ENCODE measurements at places on chromosomes 5 and 9.

GRCh38 chr5:39200081-39200480 lies 19.3 kb downstream of the FYB1 start:
- no peak for DNase-seq

- no peak for DNase-seq
These were observed 201.5 kb downstream of the C9orf50 start for GRCh38 chr9:129419382-129419899.

GRCh38 chr5:168974082-168974481 lies 326.9 kb downstream of the SLIT3 start:
- DNase-seq = no peak

- DNase-seq = peak; percentile 30
These were observed 4.5 kb downstream of the FANCC start for GRCh38 chr9:95313010-95313498.

GRCh38 chr5:126499853-126500342 lies 76.7 kb downstream of the GRAMD2B start:
- peak; percentile 41 for DNase-seq

DNA sequence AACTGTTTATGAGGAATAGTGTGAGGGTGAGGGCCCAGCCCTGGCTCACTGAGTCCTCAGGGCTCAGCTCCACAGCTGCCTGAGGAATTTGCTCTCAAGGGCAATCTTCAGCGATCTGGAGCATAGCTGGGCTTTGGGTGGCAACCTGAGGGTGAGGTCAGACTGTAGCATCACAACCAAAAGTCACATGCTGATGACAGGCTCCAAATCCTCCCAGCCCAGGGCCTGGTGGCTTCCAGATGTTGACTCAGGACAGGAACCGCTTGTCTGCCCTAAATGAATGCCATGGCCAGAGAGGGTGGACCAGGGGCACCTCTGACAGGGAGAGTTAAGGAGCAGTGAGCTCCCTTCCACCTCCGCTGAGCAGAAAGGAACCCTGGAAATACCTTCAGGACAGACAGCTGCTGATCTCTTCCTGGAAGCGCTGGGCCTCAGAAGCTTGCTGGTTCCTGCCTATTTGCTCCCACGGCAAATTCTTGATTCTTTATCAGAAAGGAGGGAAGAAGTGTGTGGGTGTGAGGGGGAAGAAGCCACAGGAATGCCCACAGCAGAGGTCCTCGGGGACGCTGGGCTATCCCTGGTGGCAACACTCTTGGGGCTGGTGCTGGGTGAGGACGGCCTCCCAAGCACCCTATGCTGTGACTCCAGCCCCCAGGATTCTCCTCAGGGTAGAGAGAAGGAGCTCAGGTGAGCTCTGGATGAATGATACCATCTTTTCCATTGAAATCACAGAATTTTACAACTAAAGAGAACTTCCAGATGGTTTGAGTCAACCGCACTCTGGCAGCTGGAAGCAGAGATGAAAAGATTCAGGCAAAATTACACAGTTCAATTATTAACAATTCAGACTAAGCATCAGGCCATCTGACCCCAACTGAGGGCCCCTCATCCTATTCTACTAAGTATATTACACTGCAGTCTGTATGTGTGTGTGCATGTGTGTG lies 13.8 kb upstream of the CTSL start:
- DNase-seq = no peak

GRCh38 chr9:70421272-70422180 lies 7.1 kb upstream of the KLF9 start:
- no peak for DNase-seq

DNA sequence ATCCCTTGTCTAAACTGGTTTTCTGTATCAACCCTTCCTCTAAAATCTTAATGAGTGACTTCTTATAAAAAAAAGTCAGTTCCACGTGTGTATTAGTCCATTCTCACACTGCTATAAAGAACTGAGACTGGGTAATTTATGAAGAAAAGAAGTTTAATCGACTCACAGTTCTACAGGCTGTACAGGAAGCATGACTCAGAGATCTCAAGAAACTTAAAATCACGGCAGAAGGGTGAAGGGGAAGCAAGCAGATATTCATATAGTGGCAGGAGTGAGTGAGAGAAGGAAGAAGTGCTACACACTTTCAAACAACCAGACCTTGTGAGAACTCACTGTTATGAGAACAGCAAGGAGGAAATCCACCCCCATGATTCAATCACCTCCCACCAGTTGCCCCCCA lies 307.8 kb upstream of the ARRDC3 start:
- no peak for DNase-seq

GRCh38 chr5:2912741-2913140 lies 161.3 kb upstream of the IRX2 start:
- DNase-seq = no peak

DNA sequence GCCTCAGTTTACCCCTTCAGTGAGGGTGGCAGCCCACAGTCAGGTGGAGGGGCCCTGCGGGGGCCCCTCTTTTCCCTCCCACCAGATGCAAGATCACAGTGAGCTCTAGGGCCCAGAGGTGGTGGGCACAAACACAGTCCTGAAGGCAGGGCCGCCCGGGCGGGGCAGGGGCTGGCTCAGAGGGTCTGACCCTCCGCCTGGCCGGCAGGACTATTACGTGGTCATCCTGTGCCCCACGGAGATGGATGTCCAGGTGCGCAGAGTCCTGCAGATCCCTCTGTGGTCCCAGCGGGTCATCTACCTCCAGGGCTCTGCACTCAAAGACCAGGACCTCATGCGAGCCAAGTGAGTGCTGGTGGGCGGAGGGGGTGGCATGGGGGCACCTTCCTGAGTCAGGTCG lies 63.4 kb downstream of the KCNT1 start:
- no peak for DNase-seq

- DNase-seq = peak; percentile 95
These were observed at the start of gene KCNT1 for GRCh38 chr9:135701959-135702721. TSS of gene KCNT1 (plus strand) at chr9:135702185. CDS start at chr9:135702259, 74 bp downstream.

GRCh38 chr5:35073160-35073559 lies 25.4 kb upstream of the AGXT2 start:
- DNase-seq = no peak

DNA sequence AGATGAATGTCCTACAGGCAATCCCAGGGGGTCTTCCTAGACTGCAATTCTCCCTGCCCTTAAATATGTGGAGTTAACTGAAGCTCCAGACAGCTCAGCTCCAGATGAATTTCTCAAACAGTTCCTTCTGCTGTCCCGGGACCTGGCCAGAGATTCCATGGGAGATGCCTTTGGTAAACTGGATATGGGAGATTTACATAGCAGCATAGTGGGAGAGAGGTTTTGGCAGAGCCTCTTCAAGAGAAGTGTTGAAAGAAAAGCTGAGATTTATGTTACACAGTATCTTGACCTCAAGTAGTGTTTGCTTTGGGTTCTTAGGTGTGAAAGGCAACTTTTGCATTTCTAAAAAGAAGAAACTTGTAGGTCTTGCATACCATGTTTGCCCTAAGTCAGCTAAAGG lies 364.9 kb downstream of the ARRDC3 start:
- DNase-seq = no peak

DNA sequence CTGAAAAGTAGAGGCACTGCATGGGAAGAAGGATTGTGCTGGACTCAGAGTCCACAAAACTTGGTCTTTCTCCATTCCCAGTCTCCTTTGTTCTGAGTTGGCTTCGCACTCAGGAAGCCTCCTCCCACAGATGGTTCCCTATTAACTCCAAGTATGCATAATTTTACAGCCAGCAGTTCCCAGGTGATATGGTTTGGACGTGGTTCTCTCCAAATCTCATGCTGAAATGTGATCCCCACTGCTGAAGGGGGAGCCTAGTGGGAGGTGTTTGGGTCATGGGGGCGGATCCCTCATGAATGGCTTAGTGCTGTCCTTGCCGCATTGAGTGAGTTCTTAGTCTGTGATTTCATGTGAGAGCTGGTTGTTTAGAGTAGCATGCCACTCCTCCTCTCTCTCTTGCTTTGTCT lies 86.6 kb downstream of the FEM1C start:
- no peak for DNase-seq

GRCh38 chr9:35861161-35861897 lies 8.9 kb downstream of the OR13J1 start:
- DNase-seq = no peak

- DNase-seq = no peak
These were observed 19.5 kb upstream of the ZNF484 start for GRCh38 chr9:92897323-92897722.

DNA sequence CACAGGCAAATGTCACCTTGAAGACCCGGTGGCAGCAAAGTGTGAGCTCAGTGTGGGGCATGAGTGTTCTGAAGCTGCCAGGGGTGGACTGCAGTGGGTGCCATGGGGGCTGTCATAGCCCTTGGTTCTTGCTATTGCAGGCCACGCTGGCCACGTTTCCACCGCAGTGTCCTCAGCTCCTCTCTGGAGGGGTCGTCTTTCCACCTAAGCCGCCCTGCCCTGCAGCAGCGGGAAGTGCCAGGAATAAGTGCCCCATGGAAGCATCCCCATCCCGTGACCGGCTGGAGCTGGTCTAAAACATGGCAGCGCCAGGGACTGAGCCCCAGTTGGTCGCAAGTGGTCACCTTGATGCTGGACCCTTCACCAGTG lies 6.9 kb downstream of the OBP2B start:
- DNase-seq = no peak

DNA sequence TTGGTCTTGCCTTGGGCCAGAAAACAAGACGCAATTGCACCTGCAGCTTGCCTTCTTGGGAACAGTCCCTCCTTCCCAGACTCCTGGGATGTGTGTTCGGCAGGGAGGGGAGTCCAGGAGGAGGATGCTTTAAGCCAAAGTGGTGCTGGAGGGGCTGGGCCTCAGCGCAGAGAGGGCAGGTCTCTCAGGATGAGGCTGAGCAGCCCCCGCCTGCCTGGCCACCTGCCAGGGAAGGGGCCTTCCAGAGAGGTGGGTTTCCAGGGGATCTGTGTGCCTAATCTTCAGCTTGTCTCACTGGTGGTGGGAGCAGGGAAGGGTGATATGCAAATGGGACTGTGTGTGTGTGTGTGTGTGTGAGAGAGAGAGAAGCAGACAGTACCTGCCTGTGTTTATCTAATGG lies 105.2 kb downstream of the ENTREP1 start:
- no peak for DNase-seq
